Glutamatergic neuron (in vitro differentiated cells): ENCODE measurements at places on chromosomes 6 and 20. TPM values are rescaled to one million over a fixed set of nuclear protein-coding genes. Genes with fewer than 3 reads are reported as not detected.

Gene PTCHD4
- total RNA-seq, result 3.6 TPM

Gene TMC2
- not detected for total RNA-seq

Gene VAPB
- total RNA-seq, result 60.5 TPM

Gene RAB44
- not detected for total RNA-seq

Gene EPB41L1
- total RNA-seq, result 54.1 TPM

- no peak for DNase-seq
Measured at GRCh38 chr20:23084282-23084844, 1.8 kb downstream of the CD93 start.

GRCh38 chr6:132934496-132934895 lies 120.1 kb downstream of the RPS12 start:
- DNase-seq, result no peak

GRCh38 chr20:62918831-62919230 lies 7.5 kb downstream of the DIDO1 start:
- no peak for DNase-seq

DNA sequence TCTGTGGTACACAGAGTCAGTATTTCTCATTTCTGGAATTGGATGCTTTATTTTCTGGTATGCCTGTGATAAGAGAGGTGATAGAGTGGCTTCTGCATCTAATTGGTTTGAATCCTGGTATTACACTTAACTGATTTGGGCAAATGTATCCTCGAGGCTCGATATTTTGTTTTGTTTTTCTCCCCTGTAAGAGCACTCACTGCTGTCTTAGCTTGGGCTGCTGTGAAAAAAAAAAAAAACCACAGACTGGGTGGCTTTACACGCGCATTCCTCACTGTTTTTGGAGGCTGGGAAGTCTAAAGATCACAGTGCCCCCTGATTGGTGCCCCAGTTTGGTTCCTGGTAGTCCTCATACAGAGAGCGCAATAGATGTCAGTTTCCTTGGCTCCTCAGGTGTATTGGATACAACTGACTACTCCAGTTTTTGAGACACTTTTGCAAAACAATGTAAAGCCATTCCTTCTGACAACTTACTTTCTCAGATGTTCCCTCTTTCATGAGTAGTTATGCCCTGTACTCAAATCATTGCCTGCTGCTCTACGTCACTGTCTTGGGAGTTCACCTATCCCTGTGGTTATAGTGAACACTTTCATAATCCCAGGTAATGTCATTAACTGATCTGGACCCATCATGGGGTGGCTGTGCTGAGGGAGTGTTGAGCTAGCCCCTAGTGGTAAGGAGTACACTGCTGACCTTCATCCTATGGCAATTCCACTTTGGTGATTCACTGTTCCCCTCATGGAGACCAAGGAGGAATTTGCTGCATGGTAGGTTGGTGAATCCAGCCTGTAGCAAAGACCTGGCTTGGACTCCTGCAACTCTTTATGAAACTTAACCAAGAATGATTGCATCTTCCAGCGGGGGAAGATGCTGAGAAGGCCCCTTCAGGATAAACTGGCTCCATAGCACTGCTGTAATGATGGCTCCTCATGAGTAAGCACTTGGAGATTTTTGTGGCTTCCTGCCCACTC lies 3.5 kb upstream of the ACAT2 start:
- DNase-seq, result no peak

- DNase-seq, result no peak
Measured at GRCh38 chr20:8121666-8122065, 10.4 kb upstream of the PLCB1 start.

DNA sequence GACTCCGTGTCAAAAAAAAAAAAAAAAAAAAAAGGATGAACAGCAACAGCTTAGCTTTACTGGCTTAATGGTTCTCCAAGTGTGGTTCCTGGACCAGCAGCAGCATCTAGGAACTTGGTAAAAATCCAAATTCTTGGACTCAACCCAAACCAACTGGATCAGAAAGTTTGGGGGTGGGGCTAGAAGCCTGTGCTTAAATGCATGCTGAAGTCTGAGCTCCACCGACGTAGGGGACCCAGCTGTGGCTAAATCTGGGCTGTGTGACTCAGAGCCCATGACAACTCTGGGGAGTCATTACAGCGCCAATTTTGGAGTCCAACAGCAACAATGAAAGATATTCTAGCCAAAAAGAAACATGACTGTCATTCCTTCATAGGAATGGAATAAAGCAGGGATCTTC lies 13.6 kb upstream of the CHD6 start:
- no peak for DNase-seq

- no peak for DNase-seq
Measured at GRCh38 chr20:38878866-38879265, 47.4 kb upstream of the FAM83D start.

DNA sequence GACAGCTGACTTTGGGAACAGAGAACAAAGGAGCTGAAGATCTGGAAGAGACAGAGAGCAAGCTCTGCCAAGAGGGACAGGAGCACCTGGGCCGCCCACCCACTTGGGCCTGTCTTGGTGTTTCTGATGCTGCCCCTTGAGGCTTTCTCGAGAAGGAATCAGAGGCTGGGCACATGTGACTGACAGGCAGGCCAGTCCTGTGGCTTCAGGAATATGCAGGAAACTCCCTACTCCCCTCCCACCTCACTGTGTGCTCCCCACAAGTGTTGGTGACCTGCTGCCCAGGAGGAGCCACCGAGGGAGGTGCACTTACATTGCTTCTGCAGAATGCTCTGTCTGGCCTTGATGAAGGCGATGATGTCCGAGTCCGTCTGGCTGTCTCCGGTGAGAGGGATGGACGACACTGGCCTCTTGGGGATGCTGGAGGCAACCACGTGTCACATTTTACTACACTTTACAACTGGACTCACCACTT lies 20.9 kb upstream of the KCNK16 start:
- DNase-seq, result no peak

DNA sequence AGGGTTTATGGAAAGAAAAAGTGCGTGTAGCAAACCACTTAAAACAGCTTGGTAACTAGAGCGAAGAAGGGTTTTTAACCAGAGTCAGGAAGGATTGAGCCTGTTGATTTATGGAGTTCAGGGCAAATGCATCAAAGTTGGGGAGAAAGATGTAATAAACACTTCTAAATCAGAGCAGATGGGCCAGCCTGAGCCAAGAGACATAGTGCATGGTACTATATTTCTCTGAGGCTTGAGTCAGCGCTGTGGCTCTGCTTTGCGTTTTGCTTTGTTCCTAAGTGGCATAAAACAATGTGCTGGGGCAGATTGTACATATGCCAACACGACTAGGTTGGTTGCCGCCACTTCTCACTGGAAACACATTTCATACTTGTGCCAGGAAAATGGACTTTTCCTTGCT lies 111.3 kb downstream of the BCKDHB start:
- no peak for DNase-seq

- DNase-seq, result no peak
Measured at GRCh38 chr6:158853072-158853879, 34.1 kb upstream of the EZR start.

DNA sequence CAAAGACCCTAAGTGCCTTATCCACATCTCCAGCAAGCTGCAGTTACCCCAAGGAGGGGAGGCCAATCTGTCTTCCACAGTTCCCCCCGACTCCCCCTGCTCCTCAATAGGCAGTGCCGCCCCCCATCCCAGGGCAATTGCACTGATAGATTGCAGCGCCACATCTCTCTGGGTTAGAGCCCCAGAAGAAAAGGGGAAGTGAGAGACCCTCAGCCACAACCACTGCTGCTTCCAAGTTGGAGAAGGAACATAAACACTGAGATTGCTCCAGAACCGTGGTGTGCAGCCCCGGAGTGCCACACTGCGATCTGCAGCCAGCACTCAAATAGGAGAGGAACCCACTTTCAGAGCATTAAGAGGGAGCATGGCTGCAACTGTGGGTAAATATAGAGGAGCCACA lies 101.5 kb downstream of the RWDD2A start:
- DNase-seq, result no peak

DNA sequence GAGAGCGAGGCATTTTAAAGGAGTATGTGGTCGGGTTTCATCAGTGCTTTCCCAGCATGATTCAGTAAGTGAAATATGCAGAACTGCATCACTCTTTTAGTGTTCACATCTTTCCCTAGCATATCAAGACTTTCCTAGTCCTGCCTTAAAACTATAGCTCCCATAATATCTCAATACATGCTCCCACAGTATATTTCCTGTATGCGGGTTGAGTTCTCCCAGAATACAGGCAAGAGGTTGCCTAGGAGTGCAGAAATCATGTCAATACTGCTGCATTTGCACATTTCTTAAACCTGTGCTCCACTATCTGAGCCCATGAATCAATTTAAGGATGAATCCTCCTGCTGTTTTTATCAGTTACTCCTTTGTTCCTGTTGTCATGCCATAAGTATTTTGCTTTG lies 386.6 kb upstream of the SLC35B3 start:
- DNase-seq, result no peak

GRCh38 chr6:40485300-40485699 lies 101.9 kb downstream of the LRFN2 start:
- no peak for DNase-seq

GRCh38 chr6:39543095-39543494 lies 182.1 kb downstream of the KIF6 start:
- no peak for DNase-seq

- no peak for DNase-seq
Measured at GRCh38 chr6:88262332-88262731, 96.2 kb upstream of the CNR1 start.

DNA sequence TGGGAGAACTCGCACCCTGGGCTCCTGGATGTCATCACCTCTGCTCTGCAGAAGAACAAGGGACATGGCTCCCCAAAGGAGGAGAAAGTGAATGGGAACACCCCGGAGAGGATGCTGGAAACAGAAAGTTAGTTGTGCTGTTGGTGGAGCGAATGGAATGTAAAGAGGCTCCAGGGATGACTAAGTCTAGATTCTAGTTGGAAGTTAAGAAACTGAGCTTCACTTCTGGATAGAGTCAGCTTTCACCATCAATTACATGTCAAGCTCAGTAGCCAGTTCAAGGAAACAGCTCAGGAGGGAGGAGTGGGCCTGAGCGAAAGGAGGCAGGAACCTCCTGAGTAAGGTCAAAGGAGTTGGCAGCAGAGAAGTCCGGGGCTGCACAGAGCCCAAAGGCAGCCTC lies 132.1 kb upstream of the ARID1B start:
- no peak for DNase-seq
